ENCODE measurements at places on chromosomes 4 and X. TPM values are rescaled to one million over a fixed set of nuclear protein-coding genes. Genes with fewer than 3 reads are reported as not detected.

GRCh38 chr4:128225148-128225547 is 62.5 kb downstream of the PGRMC2 start:
- no peaks in the 10 kb centered on the region for H3K36me3 ChIP-seq
- no peak overlapping the region for H3K27ac ChIP-seq
- H3K4me1 ChIP-seq = peaks cover 19% of the 10 kb centered on the region
- no peak overlapping the region for H3K4me3 ChIP-seq
- no peaks in the 10 kb centered on the region for H3K27me3 ChIP-seq

DNA sequence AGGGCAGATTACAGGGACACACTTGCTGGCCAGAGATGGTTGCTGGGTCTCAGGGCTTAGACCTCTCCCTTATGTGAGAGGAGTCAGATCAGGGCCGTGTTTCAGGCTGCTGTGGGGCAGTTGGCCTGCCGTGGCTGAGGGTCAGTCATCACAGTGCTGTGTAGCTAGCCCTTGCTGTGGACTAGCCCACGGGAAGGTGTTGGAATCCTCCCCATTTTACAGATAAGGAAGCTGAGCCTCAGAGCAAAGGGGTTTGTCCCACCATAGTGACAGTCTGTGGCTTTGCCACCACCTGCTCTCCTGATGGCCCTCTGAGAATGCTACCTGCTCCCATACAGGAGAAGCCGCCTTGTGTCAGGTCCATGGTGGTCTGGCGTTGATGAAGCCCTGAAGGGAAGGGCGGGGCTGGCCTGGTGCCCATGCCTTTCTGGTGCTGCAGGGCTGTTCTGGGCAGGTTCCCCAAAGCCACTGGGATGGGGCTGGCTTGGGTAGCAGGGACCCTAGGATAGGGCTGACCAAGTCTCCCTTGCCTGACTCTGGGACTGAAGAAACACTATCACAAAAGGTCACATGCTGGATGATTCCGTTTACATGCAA is 2.4 kb upstream of the FAM53A start:
- no peaks in the 10 kb centered on the region for H3K27me3 ChIP-seq
- peaks cover 44% of the 10 kb centered on the region for H3K36me3 ChIP-seq
- no peak overlapping the region for H3K4me3 ChIP-seq
- peaks cover 16% of the 10 kb centered on the region for H3K4me1 ChIP-seq
- no peak for DNase-seq

GRCh38 chr4:148162519-148162918 is 279.7 kb downstream of the NR3C2 start:
- no peaks in the 10 kb centered on the region for H3K4me1 ChIP-seq
- no peak for DNase-seq
- no peak overlapping the region for H3K27ac ChIP-seq
- H3K36me3 ChIP-seq = no peaks in the 10 kb centered on the region
- H3K4me3 ChIP-seq = no peak overlapping the region

DNA sequence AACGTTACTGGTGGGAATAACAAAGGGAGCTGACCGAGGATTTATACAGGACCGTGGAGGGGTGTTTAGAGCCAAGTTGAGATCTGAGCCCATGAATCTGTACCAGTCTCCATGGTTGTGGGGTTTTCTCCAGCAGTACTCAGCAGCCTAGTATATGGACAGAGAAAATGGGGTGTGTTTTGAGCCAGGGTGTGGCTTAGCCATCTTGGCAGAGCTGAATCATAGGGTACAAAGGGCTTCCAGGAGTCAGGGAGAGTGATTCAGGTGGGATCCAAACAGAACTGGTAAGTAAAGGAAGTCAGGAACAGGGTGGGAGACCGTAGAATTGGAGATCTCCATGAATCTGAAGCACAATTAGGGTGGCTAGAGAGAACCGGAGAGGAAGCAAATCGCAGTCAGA is 7.4 kb upstream of the HPRT1 start:
- H3K36me3 ChIP-seq = no peaks in the 10 kb centered on the region
- no peak overlapping the region for H3K4me3 ChIP-seq
- no peak overlapping the region for H3K27ac ChIP-seq
- no peak for DNase-seq

- H3K4me3 ChIP-seq = no peak overlapping the region
- H3K4me1 ChIP-seq = peaks cover 9% of the 10 kb centered on the region
- DNase-seq = no peak
- no peak overlapping the region for H3K27ac ChIP-seq
- H3K36me3 ChIP-seq = no peaks in the 10 kb centered on the region
- no peaks in the 10 kb centered on the region for H3K27me3 ChIP-seq
Observed at GRCh38 chr4:153434190-153434589, 32.0 kb upstream of the TMEM131L start.

GRCh38 chr4:168541266-168541953 is 44.6 kb downstream of the PALLD start:
- H3K4me1 ChIP-seq = no peaks in the 10 kb centered on the region
- no peaks in the 10 kb centered on the region for H3K36me3 ChIP-seq
- DNase-seq = peak; percentile 9

DNA sequence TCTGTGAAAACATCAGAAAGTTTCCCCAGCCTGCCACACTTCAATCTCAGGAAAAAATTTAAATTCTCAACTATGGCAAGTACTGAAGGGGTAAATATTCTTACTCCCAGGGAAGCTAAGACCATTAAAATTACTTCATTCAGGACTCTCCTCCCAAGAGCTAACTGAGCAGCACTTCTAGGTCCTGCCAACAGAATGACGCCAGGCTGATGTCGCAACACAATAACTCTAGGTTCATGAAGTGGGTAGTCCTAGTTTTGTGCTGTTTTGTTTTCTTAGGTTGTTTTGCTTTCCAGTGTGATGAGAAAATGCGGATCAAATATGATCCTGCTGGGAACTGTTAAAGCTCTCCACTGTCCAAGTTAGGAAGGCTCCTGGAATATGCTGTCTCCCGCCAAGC is 180.0 kb downstream of the NKX6-1 start:
- no peaks in the 10 kb centered on the region for H3K4me1 ChIP-seq
- no peaks in the 10 kb centered on the region for H3K36me3 ChIP-seq
- no peak for DNase-seq
- H3K4me3 ChIP-seq = no peak overlapping the region

DNA sequence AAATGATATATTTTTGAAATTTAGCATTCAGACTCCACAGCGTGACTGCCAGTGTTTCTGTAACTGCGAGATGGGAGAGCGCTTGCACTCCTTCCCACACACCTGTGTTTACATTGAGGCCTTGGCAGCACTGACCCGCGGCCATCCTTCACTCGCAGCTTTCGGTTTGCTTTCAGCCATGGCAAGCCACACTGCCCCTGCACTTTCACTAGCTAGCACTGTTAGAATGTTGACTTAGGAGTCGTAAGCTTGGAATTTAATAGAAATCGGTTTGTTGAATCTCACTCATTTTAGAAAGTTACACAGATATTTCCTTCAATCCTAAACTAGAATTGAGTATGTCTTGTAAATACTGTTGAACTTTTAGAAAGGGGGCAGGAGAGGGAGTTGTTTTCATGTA is 136.2 kb downstream of the CFAP299 start:
- H3K27ac ChIP-seq = no peak overlapping the region
- no peaks in the 10 kb centered on the region for H3K36me3 ChIP-seq
- H3K4me3 ChIP-seq = no peak overlapping the region
- H3K27me3 ChIP-seq = no peaks in the 10 kb centered on the region
- DNase-seq = peak; percentile 30

GRCh38 chr4:8160233-8160560 is 1.6 kb upstream of the ABLIM2 start:
- no peaks in the 10 kb centered on the region for H3K4me1 ChIP-seq
- peaks cover 48% of the 10 kb centered on the region for H3K27me3 ChIP-seq
- H3K36me3 ChIP-seq = peaks cover 6% of the 10 kb centered on the region
- H3K27ac ChIP-seq = no peak overlapping the region

- DNase-seq = no peak
- no peak overlapping the region for H3K27ac ChIP-seq
- peaks cover 5% of the 10 kb centered on the region for H3K36me3 ChIP-seq
- no peak overlapping the region for H3K4me3 ChIP-seq
Observed at GRCh38 chr4:109751852-109752251, 22.0 kb upstream of the PLA2G12A start.

GRCh38 chrX:136437774-136438173 is 50.0 kb upstream of the BRS3 start:
- H3K27ac ChIP-seq = no peak overlapping the region
- peaks cover 30% of the 10 kb centered on the region for H3K27me3 ChIP-seq
- no peak overlapping the region for H3K4me3 ChIP-seq
- H3K36me3 ChIP-seq = no peaks in the 10 kb centered on the region
- DNase-seq = no peak

- H3K4me1 ChIP-seq = no peaks in the 10 kb centered on the region
- peaks cover 36% of the 10 kb centered on the region for H3K27me3 ChIP-seq
- no peak overlapping the region for H3K4me3 ChIP-seq
- no peaks in the 10 kb centered on the region for H3K36me3 ChIP-seq
Observed at GRCh38 chr4:10577508-10578426, 106.8 kb downstream of the CLNK start.

DNA sequence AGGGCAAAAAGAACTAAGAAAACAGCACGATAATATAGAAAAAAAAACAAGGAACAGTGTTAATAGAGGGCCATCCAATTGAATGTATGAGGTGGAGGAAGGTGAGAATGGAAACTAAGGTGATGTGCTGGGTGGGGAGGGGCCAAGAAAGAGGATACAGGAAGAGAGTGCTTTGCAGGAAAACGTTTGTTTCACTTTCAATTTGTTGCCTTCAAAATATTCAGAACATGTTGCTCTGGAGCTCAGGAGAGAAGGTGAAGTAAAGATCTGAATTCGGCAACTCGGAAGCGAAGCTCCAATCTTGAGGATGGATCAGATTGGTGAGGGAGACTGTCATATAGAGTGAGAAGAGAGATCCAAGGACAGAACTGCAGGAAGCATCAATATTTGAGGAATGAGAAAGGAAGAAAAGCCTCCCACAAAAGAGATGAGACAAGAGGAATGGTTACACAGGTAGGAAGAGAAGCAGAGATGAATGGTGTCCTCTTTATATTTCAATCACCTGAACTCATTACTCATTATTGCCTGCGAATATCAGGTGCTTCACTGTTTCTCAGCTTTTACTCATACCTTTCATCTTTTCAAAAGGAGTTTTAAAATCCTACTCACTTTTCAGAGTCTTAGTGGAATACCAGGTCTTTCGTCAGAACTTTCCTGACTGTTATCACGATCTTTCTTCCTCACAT is 14.7 kb upstream of the SEC24D start:
- H3K4me1 ChIP-seq = peaks cover 11% of the 10 kb centered on the region
- no peaks in the 10 kb centered on the region for H3K27me3 ChIP-seq
- peaks cover 5% of the 10 kb centered on the region for H3K36me3 ChIP-seq
- H3K4me3 ChIP-seq = peak overlapping the region; percentile 68
- peak; percentile 6 for DNase-seq
- H3K27ac ChIP-seq = peak overlapping the region; percentile 64

DNA sequence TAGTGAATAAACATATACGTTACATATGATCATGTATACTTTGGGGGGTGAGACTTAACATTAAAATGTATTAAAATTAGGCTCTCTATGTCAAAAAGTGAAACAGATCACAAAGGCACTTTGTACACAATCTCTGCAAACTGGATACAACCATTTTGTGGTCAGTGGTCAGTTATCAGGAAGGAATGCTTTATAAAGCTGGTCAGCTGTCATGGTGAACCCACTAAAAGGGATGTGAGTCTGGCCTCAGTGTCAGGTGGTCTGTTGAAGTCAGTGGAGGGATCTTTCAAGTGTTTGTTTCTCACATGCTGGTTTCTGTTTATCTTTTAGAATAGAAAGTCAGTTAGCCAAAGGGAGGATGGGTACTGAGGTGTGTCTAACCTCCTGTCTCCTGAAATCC is 875.5 kb upstream of the INTU start:
- H3K27me3 ChIP-seq = no peaks in the 10 kb centered on the region
- no peaks in the 10 kb centered on the region for H3K4me1 ChIP-seq
- H3K27ac ChIP-seq = no peak overlapping the region

- no peaks in the 10 kb centered on the region for H3K4me1 ChIP-seq
- no peak overlapping the region for H3K27ac ChIP-seq
- no peaks in the 10 kb centered on the region for H3K36me3 ChIP-seq
- no peak overlapping the region for H3K4me3 ChIP-seq
Observed at GRCh38 chr4:114052227-114052626, 72.8 kb upstream of the ARSJ start.

TSPAN7 gene
- 0.21 TPM for total RNA-seq

IBSP gene
- total RNA-seq = not detected

RHOXF1 gene
- not detected for total RNA-seq

BEX4 gene
- not detected for total RNA-seq

MAB21L2 gene
- 0.29 TPM for total RNA-seq

CCNB3 gene
- total RNA-seq = 0.73 TPM

All from Calu3 (cell line).